ENCODE measurements at places on chromosomes 13 and 19.

DNA sequence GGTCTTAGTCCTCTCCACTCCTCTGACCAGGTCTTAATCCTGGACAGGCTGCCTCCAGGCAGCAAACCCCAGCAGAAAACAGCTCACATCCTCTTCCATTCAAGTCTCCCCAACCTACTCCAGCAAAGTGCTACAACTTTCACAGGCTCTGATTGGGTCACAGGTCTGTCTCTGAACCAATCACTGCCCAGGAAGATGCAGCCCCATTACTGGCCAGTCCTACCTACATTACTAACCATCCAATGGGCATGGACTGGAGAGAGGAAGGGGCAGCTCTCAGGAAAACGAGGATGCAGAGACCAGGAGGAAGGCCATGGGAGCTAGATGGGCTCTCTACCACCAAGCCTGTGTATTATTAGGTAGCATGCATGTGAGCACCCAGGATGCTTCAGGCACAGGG, 12.2 kb downstream of the MED26 start:
- DNase-seq, result no peak

- no peak for DNase-seq
Measured at GRCh38 chr19:50688766-50689165, 30.8 kb downstream of the SHANK1 start.

- DNase-seq, result no peak
Measured at GRCh38 chr19:40524133-40524549, 52.5 kb upstream of the SHKBP1 start.

- DNase-seq, result no peak
Measured at GRCh38 chr13:94878602-94879165, 166.3 kb upstream of the SOX21 start.

DNA sequence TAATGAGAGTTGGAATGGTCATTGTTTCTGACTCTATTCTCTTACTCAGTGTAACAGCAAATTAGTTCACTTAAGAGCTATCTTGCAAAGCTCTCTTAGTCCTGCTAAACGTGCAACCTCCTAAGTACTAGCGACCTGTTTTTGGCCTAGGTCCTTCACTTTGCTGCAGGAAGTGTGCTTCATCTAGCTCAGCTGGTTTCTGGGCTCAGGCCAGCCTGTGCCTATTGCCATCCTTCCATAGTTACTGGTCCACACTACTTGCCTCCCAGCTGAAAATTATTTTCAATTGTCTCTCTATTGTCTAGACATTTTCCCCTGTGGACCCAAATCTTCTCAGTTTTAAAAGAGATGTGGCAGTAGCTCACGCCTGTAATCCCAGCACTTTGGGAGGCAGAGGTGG, 561.3 kb downstream of the FGF9 start:
- DNase-seq, result no peak

- no peak for DNase-seq
Measured at GRCh38 chr19:33456076-33456844, 65.3 kb downstream of the PEPD start.

GRCh38 chr19:14182476-14182875, 23.5 kb downstream of the ADGRL1 start:
- no peak for DNase-seq

GRCh38 chr19:2016041-2016807, 710 bp upstream of the BTBD2 start:
- DNase-seq, result peak; percentile 72

DNA sequence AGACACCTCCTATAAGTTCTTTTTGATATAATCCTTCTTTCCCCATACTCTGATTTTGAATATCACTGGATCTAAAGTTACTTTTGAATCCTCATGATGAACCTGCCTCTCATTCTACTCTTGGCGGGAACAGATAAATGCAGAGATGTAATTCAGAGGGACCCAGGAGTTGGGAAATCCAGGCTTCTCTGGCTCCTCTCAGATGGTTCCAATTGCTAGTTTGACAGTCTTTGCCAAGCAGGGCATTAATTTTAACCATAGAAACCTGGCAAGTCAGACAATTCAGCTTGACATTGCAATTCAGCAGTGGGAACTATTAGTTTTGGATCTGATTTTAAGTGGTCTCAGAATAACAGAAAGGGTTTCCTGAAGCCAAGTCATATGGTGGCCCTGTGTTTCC, 67.3 kb upstream of the KLF12 start:
- DNase-seq, result no peak

- peak; percentile 85 for DNase-seq
Measured at GRCh38 chr13:50244713-50245574, 229.7 kb downstream of the KCNRG start.

GRCh38 chr19:47740866-47741519, 4.4 kb upstream of the NOP53 start:
- DNase-seq, result no peak

GRCh38 chr13:114065926-114066774, 66.3 kb downstream of the RASA3 start:
- no peak for DNase-seq

DNA sequence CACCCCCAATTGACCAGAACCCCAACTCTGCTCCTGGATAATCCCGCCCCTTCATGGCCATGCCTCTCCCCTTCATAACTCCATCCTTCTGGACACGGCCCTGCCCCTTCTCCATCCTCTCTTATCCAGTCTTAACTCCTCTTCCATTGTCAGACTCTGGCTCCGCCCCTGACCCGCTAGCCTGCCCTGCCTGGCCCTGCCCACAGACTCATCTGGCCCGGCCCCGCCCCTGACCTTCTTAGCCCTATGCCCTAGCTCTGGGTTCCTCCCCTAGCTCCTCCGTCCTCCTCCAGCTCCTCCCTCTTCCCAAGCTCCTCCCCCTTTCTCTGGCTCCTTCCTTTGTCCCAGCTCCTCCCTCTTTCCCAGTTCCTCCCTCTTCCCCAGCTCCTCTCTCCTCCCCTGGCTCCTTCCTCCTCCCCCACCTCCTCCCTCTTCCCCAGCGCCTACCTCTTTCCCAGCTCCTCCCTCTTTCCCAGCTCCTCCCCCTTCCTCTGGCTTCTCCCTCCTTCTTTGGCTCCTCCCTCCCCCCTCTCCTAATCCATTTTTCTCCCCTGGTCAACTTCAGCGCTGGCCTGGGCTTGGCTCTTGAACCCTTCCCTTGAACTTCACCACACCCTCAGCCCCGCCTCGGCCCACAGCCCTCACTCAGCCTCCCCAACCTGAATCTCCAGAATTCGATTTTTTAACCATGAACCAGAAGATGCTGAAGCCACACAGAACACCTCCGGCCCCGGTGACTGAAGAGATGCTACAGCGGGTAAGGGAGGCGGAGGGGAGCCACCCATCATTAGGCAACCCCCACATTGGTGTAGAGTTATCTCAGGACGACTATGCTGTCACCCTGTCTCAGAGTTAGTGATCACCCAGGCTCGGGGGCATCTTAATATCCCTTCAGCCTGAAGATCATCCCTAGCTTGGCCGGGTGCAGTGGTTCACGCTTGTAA, 9.2 kb upstream of the ZNF358 start:
- DNase-seq, result peak; percentile 63

GRCh38 chr13:64767054-64767453, 2463.1 kb downstream of the PCDH9 start:
- DNase-seq, result no peak

DNA sequence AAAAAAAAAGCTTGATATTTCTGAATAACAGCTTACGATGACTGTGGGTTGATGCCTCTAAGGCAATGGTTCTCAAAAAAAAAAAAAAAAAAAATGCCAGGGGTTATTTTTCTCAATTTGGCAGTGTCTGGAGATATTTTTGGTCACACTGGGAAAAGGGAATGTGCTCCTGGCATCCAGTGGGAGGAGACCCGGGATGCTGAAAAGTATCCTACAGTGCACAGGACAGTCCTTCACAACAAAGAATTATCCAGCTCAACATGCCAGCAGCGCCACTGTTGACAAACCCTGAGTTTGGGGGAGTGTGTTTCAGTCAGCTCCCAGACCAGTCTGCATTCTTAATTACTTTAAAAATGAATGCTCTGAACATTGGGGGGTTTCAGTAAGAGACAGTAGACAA, 54.5 kb downstream of the FLT3 start:
- DNase-seq, result no peak

- no peak for DNase-seq
Measured at GRCh38 chr13:90498816-90499215, 848.7 kb upstream of the MIR17HG start.

DNA sequence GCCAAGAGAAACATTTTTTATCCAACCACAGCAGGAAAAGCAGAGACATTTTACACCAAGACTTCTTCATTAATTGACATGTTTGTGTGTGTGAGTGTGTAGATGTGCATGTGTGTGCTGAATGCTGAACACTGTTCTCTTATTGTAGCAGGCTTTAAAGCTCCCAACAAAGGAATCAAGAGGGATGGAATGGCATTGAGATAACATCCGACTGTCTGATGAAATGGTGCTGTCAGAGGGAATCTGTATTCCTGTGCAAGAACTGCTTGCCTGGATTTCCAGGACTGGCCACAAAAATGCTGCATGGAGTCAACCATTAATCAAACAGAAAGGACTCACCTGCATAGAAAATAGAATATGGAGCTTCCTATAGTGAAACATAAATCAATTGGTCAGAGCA, 354.0 kb downstream of the UQCRFS1 start:
- DNase-seq, result no peak

DNA sequence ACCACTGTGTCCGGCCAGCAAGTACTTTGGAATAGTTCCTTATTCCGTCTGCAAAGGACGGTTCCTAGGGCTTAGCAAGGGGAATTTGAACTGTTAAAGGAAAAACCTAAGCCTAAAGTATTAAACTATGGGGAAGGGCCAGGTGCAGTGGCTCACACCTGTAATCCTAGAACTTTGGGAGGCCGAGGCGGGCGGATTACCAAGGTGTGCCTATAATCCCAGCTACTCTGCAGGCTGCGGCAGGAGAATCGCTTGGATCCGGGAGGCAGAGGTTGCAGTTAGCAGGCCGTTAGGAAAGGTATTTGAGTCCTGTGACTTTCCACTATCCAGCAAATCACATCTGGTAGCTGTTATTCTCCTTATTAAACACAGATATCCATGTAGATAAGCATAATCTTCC, 9.4 kb upstream of the RAB20 start:
- DNase-seq, result no peak

DNA sequence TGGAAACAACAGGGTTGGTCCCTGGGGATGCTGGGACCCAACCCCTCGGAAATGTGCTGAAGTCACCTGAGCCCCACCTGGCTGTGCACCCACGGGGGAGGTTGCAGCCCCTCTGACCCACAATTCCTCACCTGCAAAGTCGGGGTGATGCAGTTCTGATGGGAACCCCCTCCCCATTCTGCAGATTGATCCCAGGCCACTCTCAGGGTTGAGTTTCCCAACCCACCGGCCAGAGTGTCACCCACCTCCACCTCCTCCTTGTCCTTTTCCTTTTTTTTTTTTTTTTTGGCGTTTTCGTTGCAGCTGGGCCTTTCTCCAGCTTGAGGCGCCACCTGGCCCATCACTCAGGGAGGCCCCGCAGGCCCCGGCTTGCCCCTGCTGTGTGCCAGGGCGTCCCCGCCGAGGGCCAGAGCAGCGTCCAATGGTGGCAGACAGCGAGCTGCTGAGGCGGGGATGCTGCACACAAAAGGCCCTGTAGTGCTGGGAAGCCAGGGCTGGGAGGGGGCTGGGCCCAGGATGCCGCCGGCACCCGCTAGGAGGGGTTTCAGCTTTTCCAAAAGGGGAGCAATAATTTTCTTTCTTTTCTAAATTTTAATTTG, 4.6 kb downstream of the PIK3R2 start:
- DNase-seq, result no peak

- no peak for DNase-seq
Measured at GRCh38 chr13:48578516-48579164, 45.8 kb upstream of the RCBTB2 start.

DNA sequence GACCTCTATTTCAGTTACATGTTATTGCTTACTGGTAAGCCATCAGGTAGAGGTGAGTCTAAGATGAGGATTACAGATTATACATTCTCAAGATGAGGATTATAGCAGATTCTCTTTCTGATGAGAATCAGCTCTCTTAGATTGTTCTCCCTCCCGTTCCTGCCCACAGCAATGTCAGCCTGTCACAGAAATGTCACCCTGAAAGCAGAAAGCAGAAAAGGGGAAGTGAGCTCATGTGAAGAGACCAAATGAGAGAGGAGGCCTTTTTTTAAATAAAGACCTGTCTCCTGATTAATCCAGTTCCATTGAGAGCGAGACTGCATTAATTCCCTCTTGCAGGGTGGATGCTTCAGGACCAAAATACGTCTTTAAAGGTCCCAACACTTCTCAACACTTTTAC, 445.6 kb downstream of the KCTD12 start:
- DNase-seq, result no peak

GRCh38 chr19:17436094-17436873, 12.2 kb downstream of the TMEM221 start:
- no peak for DNase-seq

- no peak for DNase-seq
Measured at GRCh38 chr19:5298471-5298901, 42.1 kb downstream of the PTPRS start.

GRCh38 chr13:24127116-24127631, 33.3 kb upstream of the SPATA13 start:
- DNase-seq, result peak; percentile 79

DNA sequence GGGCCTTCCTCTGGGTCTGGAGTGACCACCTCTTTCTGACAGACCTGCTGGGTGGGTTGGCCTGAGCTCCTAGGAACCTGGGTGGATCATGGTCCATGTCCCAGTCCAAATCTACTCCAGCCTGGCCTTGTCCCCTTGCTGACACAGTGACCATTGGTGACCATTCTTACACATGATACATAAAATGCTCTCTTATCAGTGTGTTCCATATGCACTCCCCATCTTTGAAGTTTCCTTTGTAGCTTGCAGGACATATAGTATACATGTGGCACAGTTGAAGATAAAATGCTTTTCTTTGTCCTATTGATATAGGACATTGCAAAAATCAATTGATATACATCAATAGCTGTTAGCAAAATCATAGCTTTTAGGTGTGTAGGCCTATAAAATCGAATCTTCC, 291.8 kb downstream of the MYO16 start:
- DNase-seq, result no peak

- no peak for DNase-seq
Measured at GRCh38 chr19:40553885-40554857, 22.5 kb upstream of the SHKBP1 start.

GRCh38 chr19:6970021-6970420, 51.2 kb downstream of the MBD3L2B start:
- DNase-seq, result no peak

DNA sequence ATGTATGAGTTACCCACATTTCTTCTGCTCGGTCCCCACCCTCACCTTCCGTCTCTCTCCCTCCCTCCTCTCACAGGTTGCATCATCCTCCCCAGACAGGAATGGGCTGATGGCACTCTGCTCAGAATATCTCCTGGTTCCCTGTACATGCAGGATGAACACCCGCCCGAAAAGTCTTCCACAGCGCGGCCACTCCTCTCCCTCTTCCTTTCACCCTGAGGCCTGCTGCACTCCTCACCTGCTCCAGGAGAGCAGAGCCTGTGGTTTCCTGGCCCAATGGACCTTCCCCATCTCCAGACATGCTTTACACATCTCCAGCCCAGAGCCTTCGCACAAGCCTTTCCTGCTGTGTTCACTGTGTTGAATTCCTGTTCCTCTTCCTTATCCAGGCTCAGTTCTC, 40.9 kb downstream of the GSX1 start:
- no peak for DNase-seq

- no peak for DNase-seq
Measured at GRCh38 chr19:38687837-38688378, 40.5 kb downstream of the ACTN4 start.

GRCh38 chr19:45917421-45918091, 3.0 kb upstream of the NANOS2 start:
- no peak for DNase-seq

GRCh38 chr19:6532244-6532999, 1.6 kb downstream of the TNFSF9 start:
- DNase-seq, result no peak
